RCC 7860 (cell line): ENCODE measurements at places on chromosomes 16 and 17.

DNA sequence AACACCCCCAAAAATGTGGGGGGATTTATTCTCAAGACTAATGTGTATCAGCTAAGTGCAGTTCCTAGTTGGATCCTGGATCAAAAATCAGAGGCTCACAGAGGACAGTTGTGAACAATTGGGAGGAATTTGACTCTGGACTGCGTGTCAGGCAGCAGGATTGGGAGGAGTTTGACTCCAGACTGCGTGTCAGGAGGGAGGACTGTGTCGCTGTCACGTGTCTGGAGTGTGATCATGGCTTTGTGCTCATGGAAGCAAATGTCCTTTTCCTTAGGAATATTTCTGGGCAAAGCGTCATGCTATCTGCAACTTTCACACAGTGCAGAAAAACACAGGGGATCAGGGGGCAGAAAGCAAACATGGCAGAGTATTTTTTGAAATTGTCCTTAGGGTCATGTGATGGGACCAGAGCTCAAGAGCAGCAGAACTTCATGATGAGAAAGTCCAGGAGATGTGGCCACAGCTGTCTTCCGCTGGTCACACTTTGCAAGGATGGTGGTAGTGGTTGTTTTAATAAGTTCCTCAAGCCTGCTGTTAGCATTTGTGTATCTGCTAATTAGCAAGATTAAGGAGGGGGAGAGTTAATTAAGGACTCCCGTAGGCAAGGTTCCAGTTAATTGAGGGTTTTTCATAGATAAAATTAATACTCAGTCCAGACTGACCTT is 122.0 kb upstream of the CHMP6 start:
- DNase-seq: no peak

DNA sequence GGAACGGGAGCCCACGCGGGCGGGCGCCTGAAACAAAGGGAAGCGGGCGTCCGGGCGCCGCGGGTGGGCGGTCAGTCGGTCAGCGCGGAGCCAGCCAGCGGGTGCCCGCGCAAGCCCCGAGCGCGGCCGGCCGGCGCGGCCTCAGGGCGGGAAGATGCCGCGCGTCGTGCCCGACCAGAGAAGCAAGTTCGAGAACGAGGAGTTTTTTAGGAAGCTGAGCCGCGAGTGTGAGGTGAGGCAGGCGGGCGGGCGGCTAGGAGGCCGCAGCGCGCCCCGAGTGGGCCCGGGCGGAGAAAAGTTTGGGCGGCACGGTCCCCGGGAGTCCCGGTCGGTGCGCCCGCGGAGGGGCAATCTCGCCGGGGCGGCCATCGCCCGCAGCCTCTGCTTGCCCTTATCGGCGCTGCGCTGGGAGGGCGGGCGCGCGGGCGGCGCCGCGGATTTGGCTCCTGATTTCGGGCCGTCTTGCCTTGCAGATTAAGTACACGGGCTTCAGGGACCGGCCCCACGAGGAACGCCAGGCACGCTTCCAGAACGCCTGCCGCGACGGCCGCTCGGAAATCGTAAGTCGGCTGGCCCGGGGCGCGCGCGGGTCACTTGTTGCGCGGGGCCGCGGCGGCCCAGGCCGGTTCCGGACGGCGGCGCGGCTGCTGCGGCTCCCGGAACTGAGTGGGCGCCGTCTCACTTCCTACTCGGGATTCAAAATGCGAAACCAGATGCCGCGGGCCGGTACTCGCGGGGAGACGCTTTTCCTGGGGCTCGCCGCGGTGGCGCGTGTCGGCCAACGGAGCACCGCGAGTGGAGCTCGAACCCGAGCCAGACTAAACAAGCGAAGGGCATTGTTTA is 526 bp downstream of the CBFB start:
- no peak for DNase-seq

DNA sequence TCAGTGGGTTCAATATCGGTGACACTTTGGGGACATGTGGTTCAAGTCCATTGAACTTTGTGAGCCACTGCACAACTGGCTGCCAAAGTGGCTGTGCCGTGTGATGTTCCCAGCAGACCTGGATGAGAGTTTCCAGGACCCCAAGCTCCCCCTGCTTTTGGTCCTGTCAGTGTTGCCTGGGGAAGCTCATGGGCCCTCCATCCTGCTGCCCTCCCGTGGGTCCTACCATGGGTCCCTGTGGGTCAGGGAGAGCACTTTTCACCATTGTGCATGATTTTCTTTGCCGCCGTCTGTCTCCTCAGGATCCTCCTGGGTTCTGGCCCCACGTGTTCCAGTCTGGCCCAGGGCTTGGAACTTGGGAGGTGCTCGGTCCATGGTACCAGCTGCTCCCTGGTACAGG is 38.1 kb downstream of the LGALS9 start:
- DNase-seq: no peak

GRCh38 chr17:79715943-79716797 is 14.6 kb upstream of the ENPP7 start:
- no peak for DNase-seq

DNA sequence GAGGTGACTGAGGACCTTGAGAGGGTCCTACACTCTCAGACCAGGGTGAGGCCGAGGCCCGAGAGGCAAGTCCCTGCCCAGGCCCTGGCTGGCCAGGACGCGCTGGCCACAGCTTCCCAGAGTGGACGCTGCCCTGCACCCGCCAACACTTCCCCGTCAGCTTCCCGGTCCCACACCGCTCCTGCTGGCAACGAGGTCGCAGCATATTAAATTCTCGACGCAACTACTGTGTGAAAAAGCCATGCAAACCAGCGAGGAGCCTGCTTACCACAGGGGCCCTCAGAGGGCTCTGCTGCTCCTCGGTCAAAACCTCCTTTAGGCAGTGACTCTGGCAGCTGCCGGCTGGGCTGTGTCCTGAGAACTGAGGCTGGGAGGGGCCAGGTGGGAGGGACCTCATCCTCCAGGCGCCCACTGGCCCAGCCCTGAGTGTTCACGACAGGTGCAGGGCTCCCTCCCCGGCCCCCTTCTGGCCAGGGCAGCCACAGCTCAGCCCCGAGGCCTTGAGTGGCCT is 2.1 kb upstream of the TEX19 start:
- DNase-seq: no peak
